ENCODE measurements at places on chromosomes 4 and X.

GRCh38 chr4:76634220-76634619, 199.2 kb downstream of the SHROOM3 start:
- DNase-seq: no peak

- DNase-seq: no peak
Measured at GRCh38 chr4:162126729-162127128, 37.1 kb downstream of the FSTL5 start.

GRCh38 chr4:77820649-77821561, 1.7 kb upstream of the CNOT6L start:
- DNase-seq: no peak

DNA sequence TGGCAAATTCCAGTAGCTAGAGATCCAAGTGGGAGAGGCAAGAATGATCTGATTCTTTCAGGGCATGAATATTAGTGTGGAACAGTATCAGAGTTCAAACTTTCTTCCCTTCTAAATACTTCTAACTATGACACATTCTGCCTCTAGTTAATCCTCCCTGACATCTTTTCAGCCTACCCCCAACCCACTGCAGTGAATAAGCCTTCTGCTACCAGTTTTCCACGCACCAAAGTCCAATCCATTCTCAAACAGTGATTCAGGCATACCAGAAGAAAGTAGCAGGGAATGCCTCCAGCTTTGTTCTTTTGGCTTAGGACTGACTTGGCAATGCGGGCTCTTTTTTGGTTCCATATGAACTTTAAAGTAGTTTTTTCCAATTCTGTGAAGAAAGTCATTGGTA, 155.4 kb upstream of the FTHL17 start:
- no peak for DNase-seq

- no peak for DNase-seq
Measured at GRCh38 chr4:140675599-140676231, 80.5 kb downstream of the TBC1D9 start.

DNA sequence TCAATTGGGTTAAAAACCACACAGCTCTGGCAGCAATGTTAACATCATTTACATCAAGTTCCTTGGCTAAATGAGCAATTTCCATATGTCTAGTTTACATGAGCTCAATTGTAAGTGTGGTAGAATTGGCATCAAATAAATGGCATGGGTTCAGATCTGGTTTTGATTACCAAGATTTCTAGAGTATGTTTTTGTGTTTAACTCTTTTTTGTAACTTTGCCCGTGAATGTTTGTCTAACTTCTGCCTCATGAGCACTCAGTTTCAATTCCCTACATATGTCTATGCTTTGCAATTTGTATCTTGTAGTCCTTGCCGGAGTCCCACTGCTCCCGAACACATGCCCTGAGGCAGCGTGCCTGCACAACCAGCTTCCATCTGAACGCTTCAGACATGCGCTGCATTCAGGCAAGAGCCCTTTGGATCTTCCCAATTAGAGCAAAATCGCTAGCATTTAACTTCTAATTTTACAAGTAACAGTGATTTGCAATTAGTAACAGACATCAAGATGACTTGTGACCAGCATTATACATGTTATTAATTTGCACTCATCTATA, 644.4 kb downstream of the TRIML1 start:
- DNase-seq: no peak

- no peak for DNase-seq
Measured at GRCh38 chr4:102640669-102641068, 120.1 kb downstream of the MANBA start.

DNA sequence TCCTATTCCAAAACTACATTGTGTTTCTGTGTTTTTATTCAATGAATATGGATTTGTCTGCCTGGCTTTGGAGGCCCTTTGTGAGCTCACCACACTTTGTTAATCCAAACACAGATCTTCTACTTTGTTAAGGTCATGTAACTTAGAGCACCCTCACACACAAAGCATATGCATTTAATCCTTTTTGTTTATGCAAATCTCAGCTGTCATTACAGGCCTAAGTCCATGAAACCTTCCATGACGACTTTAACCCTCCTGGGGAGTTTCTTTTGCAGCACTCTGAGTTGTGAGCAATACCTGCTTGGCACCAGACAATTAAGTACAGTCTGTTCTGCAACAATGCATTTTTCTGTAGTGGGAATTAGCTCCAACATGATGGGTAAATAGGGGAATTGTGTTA, 14.9 kb downstream of the CCSER1 start:
- DNase-seq: no peak

DNA sequence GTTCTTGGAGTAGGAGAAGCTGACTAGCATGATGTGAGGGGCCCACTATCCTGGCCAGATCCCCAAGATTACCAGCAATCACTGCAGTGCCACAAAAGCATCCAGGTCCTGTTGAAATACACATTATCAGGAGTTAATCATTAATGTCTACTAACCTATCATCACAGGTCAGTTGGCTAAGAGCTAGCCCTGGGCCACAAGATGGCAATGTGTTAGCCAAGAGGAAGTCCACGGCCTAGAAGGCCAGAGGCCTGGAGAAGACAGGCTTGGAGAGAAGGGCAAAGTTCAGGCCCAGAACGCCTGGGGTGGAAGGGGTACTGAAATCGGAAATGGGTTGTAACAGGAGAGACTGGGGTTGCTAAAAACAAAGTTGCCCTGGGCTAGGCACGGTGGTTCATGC, 19.9 kb upstream of the KIAA1210 start:
- DNase-seq: no peak

- DNase-seq: no peak
Measured at GRCh38 chr4:814312-814850, 11.5 kb downstream of the CPLX1 start.

DNA sequence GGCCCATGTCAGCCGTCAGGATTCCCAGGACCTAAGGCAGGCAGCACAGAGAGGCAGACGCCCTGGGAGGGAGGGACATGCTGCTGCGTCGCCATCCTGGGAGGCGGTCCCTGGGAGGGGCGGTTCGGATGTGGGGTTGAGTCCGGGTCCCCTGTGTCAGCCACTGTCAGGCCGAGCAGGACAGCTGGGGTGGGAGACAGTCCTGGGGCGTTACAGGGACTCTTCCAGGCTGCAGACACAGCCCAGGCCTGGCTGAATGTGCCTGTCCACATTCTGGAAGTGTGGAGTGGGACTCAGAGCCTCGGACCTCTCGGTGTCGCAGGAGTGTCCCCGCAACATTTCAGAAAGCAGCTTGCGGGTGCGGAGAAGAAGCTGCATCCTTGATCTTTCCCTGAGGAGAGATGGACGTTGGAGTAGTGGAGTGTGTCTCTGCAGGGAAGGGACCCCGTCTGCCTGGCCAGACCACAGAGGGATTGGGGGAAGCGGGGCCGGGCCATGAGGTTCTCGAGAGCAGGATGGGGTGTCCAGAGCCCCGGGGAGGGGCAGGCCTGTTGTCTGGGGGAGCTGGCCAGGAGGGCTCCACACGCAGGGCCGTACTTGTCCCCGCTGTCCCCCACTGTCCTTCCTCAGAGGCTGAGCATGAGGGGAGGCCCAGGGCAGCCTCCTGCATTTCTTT, 6.1 kb downstream of the AKAP17A start:
- DNase-seq: peak; percentile 28

GRCh38 chr4:158172261-158173258, at the start of gene GASK1B:
TSS of gene GASK1B (minus strand) at chr4:158173025. CDS start at chr4:158171375, 1,650 bp downstream.
- DNase-seq: no peak

DNA sequence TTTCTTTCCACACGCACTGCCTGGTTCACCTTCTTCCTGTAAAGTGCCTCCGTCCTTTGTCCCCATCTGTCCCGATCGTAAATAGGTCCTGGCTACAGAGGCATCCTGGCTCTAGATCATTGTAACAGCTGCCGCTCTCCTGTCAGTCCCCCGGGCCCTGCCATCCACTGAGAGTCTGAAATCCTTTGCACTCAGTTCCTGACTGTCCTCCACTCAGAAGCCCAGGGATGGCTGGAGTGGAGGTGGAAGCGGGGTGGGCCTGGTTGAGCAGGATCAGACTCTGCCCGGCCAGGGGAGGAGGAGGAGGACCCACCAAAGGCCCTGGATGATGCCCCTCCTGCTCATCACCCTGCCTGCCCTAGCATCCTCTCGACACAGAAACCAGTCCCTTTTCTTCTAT, 29.8 kb downstream of the PIGG start:
- DNase-seq: no peak

GRCh38 chr4:116618638-116619037, 466.7 kb downstream of the TRAM1L1 start:
- no peak for DNase-seq

GRCh38 chr4:116132946-116133345, 952.4 kb downstream of the TRAM1L1 start:
- DNase-seq: no peak

DNA sequence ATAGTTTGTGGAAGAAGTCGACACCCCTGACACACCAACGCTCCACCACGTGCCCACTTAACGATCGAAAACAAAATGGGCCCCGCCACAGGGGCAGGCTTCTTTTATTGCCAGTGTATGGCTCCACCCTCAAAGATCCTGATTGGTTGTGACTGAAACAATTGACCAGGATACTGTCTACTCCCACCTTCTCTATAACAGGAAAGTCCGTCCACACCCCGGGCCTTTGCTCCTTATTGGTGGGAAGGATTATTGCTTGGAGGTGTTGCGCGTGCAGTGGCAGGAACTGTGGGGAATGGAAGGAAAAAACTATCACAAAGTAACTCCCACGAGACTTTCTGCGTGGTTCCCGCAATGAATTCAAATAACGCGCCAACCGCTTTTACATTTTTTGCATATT, at the start of gene USP26:
TSS of gene USP26 (minus strand) at position 79 of the 400 bp plus-strand sequence. CDS start 68,889 bp downstream, outside the sequence.
- no peak for DNase-seq

GRCh38 chrX:44223150-44223549, 120.3 kb downstream of the EFHC2 start:
- no peak for DNase-seq

DNA sequence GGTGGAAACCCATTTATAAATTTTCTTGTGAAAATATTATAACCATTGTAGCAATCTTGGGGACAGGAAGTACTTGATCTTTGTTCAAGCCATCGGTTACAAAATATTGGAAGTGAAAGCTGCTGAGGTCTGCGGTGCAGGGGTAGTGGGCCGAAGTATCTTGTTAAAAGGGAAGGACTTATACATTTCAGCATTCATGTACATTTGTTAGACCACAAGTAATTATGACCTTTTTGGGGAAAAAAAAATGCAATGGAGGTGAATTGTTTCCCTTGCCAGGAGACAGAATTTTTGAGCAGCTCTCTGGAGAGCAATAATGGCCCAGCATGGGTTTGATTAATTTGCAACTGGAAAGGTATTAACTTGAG, 121.3 kb downstream of the EGF start:
- DNase-seq: no peak

GRCh38 chrX:39915081-39915480, 182.7 kb downstream of the BCOR start:
- no peak for DNase-seq

GRCh38 chrX:50075630-50076339, 125.0 kb downstream of the AKAP4 start:
- DNase-seq: no peak

DNA sequence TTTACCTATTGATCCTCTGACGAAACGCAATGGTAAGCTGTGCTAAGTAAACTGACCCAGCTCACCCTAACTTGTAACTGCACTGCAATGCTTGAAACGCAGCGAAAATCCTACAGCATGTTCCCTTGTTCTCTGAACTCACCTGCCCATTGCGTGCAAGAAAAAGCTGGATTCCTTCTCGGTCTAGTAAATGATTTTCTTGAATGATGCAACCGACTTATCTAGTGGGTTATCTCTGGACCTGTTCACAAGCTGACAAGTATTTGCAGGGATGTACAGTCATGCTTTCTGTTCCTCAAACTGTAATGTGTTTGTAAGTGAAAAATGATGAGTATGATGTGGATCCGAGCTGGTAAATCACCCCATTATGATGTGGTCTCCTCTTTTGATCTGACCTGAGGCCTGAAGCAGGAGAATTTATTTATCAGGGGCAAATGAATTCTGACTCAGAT, 140.1 kb downstream of the BTC start:
- DNase-seq: no peak

DNA sequence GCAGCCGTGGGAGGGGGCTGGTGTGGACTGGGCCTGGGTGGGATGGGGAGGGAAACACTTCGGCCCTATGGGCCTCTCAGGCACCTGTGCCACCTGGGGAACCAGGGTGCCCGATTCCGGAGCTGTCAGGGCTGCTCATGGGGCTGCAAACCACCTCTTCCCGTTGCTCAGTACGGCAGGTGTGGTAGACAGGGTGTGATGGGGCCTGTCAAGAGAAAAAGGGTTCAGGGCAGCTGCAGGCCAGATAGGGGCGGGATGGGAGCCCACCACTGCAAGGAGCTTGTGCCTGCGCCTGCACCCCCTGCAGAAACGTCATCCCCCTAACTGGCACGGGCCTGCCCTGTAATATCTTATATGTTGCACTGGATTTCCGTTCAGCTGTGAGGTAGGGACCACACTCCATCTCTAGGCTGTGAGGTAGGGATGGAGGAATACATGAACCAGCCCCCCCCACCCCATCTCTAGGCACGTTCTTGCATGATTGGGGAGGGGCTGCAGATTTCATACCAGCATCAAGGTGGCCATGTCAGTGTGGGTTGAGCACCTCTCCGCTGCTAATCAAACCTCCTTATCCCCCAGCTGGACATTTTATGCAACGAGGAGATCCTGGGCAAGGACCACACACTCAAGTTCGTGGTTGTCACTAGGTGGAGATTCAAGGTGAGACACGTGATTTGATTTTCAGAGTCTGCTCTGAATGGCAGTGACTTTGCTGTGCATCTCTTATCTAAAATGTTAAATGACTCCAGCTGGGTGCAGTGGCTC, 59.0 kb downstream of the PCGF3 start:
- DNase-seq: no peak

- no peak for DNase-seq
Measured at GRCh38 chrX:53122013-53122412, 28.1 kb downstream of the KANTR start.

DNA sequence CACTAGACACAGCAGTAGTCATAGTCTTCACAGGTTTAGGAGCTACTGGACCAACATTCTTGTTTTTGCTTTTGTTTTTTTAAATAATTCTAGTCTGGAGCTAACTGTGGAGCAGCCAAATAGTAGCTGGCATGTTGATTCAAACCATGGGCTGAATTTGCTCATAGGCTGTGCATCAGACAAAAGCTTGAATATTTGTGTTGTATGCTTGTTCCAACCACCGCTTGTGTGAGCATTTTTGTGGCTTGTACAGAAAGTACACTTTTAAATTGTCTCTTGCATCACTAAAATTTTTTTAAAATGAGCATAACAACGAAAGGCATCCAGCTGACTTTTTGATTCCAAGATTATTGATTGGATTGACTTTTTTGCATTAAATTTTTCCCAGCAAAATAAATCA, 39.6 kb downstream of the CCNI start:
- DNase-seq: no peak

DNA sequence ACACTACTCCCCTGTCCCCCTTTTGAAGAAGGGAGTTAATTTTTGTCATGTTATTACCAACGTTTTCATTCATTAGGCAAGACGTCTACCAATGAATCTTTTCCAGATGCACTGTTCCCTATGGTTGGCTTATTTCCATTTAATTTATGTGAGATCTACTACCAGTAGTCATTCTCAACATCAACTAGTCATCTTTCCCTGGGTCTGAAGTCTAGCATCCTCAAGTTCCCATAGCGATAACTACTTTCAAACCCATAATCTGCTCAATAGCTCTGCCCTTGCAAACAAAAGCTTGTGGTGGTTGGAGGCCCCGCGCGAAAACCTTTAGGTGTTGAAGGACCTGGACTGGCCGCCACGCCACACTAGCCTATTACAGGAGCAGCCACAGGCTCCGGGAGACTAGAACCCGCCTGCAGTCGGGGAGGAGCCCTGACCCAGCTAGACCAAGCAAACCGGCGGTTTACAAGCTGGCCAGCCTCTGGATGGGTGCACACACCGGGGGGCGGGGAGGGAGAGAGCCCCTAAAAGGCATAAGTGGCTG, 746 bp downstream of the PPAT start:
- peak; percentile 67 for DNase-seq

- no peak for DNase-seq
Measured at GRCh38 chr4:36310793-36311192, 29.4 kb downstream of the DTHD1 start.

GRCh38 chrX:4118666-4119530, 405.4 kb upstream of the PRKX start:
- no peak for DNase-seq

Measured in H1 (cell line).